ENCODE measurements at places on chromosomes 2 and 18.
A peak's percentile ranks its signal among the peaks of the same experiment; 100 is the strongest.

DNA sequence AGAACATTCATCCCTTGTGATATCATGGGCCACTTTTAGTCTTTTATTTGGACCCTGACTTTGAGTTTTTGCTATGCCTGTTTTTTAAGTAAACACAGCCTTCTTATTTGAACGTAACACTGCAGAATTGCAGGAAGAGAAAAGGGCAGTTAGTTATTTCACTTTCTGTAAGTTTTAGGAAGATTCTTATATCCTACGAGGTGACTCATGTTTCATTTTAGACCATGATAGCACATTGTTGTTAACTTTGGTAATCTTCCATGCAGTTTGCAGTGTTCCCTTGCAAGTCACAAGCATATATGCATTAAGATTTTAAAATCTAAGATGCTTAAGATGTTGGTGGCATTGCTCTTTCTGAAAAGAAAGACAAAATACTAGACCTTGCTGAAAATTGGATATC is 128.6 kb upstream of the EPC2 start:
- no peak for DNase-seq

DNA sequence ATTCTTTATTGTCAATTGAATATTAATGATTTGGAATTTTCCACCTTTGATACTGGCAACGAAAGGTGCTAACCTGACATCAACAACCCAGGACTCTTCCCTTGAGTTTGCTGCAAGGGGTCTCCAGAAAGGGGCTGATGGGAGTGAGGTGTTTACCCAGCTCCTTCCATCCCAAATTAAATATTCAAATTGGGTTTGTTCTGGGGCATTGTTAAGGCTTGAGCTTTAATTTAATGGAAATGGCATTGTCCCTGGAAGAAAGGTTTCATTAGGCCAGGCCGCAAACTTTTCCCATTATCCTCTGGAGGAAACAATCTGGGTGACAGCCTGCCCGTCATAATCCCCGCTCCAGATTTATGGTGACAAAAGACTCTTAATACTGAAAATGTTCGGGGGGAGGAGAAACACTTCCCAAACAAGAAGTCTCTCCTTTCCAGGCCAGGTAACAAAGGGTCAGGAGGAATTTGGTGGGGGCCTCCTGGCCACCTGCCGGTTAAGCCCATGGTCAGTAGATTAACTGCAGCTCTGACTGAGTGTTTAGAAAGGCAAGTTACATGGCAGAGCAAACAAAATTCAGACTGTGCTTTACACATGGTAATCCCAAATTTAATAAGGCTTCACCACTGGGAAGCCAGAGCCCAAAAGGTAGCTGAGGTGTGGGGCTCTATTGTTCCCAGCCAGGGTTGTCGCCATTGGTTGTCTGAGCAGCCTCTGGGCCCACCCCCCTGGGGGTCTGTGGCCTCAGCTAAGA is 151.4 kb upstream of the SIX3 start:
- no peak for DNase-seq

- no peak for DNase-seq
Measured at GRCh38 chr2:6977113-6977741, 60.0 kb downstream of the RNF144A start.

DNA sequence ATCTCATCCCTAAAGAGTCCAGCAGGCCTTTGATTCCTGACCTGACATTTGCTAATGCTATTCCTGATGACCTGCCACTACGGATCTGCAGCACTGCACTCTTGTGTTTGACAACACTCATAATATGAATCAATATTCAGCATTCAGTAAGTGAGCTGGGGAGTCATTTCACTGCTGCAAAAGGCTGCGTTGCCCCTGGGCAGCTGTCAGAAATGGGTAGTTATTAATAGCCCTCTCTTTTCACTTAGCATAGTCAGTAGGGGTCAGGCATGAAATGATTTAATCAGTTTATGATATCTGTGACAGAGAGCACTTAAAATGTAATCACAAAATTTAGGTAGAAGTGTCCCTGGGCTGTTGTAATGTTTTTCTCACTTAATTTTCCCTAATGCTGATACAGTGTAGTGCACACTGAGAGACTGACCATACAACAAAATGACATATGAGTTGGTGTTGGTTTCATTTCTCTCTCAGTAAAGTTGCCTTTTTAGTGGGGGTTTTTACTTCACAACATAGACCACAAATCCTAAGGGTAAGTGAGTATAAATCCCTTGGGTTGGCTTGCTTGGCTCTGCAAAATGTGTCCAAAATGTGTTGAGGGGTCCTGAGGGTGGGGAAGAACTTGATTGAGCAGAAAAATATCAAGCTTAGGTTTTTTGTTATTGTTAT is 184.8 kb downstream of the CAMKMT start:
- no peak for DNase-seq

DNA sequence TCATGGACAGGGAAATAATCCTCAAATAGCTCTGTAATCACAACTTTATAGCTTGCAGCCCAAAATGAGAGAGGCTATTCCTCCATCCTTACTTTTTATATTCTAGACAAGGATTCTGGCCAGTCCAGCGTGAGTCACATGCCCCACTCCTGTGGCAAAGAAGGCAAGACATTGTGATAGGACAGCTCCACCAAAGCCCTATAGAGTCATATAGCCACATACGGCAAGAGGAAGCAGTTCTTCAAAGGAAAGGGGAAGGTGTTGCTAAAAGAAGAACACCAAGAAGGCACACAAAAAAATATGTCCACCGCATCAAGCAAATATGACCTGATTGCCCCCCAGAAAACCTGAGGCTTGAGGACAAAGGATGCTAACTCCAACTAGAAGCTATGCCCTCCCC is 3.4 kb upstream of the GFPT1 start:
- no peak for DNase-seq

- DNase-seq = no peak
Measured at GRCh38 chr2:98118161-98118560, 31.2 kb downstream of the VWA3B start.

- no peak for DNase-seq
Measured at GRCh38 chr18:47264308-47264700, 12.8 kb upstream of the SKOR2 start.

GRCh38 chr18:77517901-77518300 is 268.3 kb downstream of the GALR1 start:
- no peak for DNase-seq

DNA sequence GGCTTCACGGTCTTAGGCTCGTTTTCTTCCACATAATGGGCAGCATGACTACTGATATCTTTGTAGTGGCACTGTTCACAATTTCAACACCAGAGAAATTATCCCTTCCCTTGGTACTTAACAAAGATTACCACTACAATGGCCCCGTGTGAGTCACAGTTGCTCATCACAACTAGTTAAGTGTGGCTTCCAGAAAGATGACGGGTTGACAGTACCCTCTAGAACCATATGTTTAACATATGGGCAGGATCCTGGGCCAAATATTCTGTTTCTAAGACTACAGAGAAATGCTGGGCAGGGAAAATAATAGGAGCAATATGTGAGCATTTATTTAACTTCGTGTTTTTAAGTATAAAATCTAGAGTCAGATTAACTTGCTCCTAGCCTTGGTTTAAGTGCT is 780.1 kb upstream of the LINC00305 start:
- no peak for DNase-seq

DNA sequence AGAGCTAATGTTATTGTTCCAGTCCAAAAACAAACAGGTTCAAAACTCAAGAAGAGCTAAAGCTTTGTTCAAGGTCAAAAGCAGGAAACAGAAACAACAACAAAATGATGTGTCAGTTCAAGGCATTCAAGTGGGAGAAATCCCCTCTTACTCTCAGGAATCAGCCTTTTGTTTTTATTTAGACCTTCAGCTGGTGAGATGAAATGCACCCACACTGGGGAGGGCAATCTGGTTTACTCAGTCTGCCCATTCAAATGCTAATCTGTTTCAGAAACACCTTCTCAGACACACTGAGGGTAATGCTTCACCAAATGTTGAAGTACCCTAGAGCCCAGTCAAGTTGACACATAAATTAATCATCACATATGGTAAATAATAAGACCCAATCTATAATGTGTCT is 150.6 kb downstream of the TMX3 start:
- no peak for DNase-seq

GRCh38 chr2:113283704-113284284 is 5.1 kb upstream of the PAX8 start:
- DNase-seq = no peak

GRCh38 chr18:801137-801536 is 10.9 kb downstream of the YES1 start:
- DNase-seq = no peak

GRCh38 chr2:34093790-34094189 is 494.7 kb upstream of the FAM98A start:
- no peak for DNase-seq

GRCh38 chr2:69216535-69217332 is 170.3 kb downstream of the GFPT1 start:
- no peak for DNase-seq

GRCh38 chr2:27655155-27655951 is 8.1 kb downstream of the SUPT7L start:
- no peak for DNase-seq

- DNase-seq = no peak
Measured at GRCh38 chr2:140526575-140526974, 1604.2 kb downstream of the LRP1B start.

- no peak for DNase-seq
Measured at GRCh38 chr2:71950256-71951082, 197.2 kb downstream of the CYP26B1 start.

GRCh38 chr18:34965108-34965507 is 76.1 kb upstream of the MAPRE2 start:
- DNase-seq = no peak

DNA sequence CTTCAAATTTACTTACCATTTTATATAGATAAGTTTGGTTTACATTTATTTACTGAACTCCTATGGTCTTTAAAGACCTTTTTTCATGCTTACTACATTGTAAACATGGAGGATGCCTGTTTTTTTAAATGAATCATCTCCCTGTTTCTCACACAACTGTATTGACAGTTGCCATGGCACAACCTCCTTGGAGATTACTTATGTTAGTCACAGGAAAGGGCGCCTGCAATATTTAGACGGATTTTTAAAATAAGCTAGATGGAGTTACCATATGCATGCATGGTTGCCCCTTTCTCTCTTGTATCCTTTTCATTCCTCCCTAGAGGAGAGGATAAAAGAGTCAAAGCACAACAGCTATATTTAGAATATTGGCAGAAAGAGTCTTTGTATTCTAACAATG is 34.8 kb upstream of the CCDC102B start:
- DNase-seq = no peak

DNA sequence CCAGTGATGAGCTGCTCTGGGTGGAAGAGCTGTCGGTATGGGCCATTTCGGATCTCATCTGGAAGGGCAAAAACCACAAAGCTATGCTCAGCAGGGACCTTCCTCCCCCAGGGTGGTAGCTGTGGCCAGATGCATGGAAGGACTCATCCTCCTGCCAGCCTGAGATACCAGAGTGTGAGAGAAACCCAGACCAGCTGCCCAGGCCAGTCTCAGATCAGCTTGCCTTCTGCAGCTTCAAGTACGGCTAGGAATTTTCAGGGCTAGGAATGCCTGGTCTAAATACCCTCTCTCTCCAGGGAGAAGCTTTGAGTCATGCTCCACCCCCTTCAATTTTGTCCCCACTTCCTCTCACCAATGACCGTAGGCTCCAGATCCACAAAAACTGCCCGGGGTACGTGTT is 1.4 kb upstream of the TUBA4B start:
- DNase-seq = no peak

DNA sequence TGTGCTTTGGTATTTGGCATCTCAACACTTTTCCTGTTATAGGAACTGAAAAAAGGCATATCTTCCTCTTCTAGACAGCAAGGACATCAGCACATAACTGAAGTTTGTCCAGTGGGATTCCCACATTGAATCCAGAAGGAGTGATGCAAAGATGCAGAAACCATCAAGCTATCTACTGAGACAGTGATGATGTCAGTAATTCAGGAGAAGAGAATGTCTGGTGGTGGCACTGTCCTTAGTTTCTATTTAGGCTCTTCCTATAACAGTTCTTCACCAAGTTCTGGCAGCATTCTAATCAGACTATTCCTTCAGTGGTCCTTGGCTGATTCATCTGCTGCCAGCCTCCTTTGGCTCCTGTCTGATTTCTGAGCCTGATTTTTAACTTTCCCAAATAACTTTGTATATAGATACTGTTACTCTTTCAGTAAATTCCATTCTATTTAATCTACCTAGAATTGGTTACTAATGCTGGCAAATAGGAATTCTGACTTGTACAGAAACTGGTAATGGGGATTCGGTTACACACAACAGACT is 56.6 kb upstream of the AGPS start:
- DNase-seq = no peak

- no peak for DNase-seq
Measured at GRCh38 chr2:152694161-152694661, 23.1 kb downstream of the PRPF40A start.

GRCh38 chr2:112065486-112065885 is 10.4 kb downstream of the TMEM87B start:
- DNase-seq = no peak

- no peak for DNase-seq
Measured at GRCh38 chr2:107712857-107713256, 113.8 kb upstream of the RGPD4 start.

DNA sequence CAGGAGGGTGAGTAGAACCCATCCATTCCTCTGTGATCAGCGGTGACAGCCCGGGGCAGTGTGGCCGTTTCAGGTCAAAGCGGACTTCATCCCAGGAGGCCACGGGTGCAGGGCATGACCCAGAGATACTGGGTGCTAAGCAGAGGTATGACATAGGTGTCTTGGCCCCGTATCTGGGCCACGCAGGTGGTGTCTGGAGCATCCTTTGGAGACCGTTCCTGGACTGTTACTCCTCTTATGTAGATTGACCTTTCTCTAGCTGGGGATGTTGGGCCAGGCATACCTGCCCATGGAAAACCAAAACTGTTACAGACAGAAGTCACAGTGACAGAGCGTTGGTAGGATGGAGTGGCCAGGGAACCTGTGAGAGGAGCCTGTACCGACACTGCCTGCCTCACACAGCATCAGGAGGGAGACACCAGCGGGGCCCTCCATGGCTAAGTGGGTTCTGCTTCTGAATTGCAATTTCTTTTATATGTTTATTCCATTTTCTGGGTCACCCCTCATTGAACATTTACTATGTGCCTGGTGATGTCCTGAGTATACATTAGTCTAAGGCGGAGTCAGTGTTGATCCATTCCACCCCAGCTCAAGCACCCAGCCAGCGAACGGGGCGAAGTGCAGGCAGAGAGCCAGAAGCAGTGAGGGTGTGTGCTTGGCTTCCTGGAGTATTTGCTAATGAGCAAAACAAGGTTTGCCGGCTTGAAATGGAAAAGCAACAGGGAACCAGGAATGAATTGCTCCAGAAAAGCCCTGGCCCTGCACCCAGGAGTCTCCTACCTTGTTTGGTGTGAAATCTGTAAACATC is 141.7 kb downstream of the SH3RF3 start:
- DNase-seq = no peak

GRCh38 chr2:217593732-217594131 is 409.1 kb downstream of the TNS1 start:
- DNase-seq = peak; percentile 33

All from NAMALWA (cell line).